ENCODE measurements at places on chromosomes 6 and 20.
A peak's percentile ranks its signal among the peaks of the same experiment; 100 is the strongest.

GRCh38 chr6:163956571-163957407, 542.3 kb downstream of the QKI start:
- no peak for DNase-seq

GRCh38 chr6:125818225-125818657, 27.5 kb downstream of the NCOA7 start:
- DNase-seq = no peak

- no peak for DNase-seq
Measured at GRCh38 chr6:45654673-45655072, 276.9 kb upstream of the SUPT3H start.

- DNase-seq = no peak
Measured at GRCh38 chr20:37362821-37363220, 16.9 kb downstream of the SRC start.

- DNase-seq = no peak
Measured at GRCh38 chr20:49832632-49833327, 20.2 kb downstream of the SLC9A8 start.

DNA sequence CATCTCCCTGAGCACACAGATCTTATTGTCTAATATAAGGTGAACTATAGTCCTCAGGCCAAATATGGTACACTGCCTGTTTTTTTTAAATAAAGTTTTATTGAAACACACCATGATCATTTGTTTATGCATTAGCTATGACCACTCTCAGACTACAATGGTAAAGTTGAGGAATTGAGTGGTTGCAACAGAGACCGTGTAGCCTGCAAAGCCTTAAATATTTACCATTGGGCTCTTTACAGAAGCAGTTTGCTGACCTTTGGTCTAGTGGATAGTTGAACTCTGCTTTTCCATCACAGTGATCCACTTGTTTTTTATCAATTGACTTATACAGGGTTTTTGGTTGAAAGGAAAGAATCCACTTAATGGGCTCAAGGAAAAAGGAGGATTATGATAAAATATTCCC, 27.3 kb upstream of the METTL24 start:
- no peak for DNase-seq

GRCh38 chr6:64789476-64789875, 917.5 kb downstream of the EYS start:
- no peak for DNase-seq

- no peak for DNase-seq
Measured at GRCh38 chr20:1824181-1824580, 71.0 kb upstream of the SIRPA start.

- DNase-seq = no peak
Measured at GRCh38 chr6:137473598-137473997, 20.6 kb downstream of the OLIG3 start.

- no peak for DNase-seq
Measured at GRCh38 chr6:15363523-15364400, 117.9 kb downstream of the JARID2 start.

GRCh38 chr6:87099472-87099871, 4.6 kb upstream of the CGA start:
- no peak for DNase-seq

DNA sequence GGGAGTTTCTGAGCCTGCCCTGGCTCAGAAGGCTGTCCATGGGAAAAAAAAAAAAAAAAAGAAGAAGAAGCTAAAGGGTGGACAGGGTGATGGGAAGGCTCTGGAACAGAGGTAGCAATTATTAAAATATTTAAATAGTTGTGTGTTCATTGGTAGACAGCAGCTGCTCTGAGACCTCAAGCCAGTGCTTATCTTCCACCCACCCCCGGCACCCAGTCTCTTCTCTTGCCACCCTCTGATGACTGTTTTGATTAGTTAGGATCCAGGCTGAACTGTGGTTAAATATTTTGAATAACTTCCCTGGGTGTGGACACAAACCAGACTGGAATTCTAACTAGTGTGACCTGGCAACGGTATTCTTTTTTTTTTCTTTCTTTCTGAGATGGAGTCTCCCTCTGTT, 16.9 kb upstream of the SRSF3 start:
- no peak for DNase-seq

DNA sequence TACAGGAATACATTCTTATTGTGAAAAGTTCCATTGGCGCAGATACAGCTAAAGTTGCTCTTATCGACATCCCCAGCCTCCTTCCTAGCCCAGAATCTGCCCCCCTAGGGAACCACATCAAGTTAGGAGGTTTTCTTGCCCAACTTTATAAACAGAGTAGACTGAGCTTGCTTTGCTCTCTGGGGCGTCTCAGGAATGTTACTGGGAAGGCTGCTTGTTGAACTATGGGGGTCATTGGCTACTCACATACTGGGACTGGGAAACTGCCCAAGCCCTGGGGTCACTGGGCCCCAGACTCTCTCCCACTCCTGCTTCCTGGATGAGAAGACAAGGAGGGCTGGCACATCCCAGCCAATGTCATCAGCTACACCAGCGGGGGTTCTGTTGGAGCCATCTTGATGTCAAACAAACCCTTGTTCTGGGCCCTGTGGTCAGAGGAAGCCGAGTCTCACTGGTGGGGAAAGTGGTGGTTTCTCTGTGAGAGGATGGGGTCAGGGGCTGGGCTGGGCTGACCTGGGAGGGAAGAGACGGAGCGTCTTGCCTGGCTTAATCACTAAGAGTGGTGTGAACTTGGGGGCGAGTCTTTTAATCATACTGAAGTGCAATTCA, 26.0 kb downstream of the BPIFB4 start:
- DNase-seq = no peak

DNA sequence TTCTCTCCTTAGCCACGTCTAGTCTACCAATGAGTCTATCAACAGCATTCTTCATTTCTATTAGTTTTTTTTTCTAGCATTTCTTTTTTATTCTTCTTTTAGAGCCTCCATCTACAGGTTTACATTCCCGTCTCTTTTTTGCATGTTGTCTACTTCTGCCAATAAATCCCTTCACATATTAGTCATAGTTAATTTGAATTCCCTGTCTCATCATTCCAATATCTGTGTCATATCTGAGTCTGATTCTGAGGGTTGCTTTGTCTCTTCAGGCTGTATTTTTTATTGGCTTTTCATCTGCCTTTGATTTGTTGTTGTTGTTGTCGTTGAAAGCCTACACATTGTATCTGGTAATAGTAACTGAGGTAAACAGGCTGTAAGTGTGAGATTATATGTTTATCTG, 104.6 kb downstream of the HMGCLL1 start:
- no peak for DNase-seq

DNA sequence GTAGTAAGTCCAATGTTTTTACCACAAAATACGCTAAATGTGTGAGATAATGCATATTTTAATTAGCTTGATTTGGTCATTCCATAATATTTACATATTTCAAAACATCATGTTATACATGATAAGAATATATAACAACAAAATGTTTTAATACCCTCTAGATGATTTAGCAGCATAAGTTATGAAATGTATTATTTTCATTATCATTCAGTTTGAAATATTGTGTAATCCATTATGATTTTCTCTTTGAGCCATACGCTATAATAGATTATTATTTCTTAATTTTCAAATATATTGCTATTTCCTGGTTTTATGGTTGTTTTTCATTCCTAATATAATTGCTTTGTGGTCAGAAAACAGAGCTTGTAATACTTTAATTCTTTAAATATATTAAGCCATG, 163.3 kb upstream of the KCNQ5 start:
- no peak for DNase-seq

GRCh38 chr20:41259309-41259708, 58.2 kb downstream of the ZHX3 start:
- no peak for DNase-seq

DNA sequence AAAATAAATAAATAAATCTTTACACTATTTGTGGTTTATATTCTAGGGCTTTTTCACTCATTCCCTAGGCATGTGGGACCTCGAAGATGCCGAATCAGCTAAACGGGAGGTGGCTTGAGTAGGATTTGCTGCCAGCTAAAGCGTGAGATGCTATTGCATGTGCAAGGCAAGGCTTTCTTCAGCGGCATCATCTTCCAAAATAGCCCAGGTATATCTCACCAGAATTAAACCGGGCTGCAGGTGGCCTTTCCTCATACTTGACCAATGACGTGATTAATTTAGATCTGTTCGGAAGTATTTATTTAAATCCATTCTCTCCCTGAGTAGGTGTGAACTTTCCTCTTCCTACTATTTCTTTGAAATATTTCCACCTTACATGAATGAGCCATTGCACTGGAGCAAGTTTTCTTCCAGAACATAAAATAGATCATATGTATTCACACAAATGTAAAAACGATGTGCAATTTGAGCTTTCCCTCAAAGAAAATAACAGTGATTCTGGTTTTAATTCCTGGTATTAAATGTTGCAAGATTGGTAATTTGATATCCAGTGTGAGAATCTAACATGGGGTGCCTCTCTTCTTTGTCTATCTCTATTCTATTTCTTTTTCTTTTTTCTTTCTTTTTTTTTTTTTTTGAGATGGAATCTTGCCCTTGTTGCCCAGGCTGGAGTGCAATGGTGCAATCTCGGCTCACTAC, 24.3 kb upstream of the ZNF217 start:
- no peak for DNase-seq

DNA sequence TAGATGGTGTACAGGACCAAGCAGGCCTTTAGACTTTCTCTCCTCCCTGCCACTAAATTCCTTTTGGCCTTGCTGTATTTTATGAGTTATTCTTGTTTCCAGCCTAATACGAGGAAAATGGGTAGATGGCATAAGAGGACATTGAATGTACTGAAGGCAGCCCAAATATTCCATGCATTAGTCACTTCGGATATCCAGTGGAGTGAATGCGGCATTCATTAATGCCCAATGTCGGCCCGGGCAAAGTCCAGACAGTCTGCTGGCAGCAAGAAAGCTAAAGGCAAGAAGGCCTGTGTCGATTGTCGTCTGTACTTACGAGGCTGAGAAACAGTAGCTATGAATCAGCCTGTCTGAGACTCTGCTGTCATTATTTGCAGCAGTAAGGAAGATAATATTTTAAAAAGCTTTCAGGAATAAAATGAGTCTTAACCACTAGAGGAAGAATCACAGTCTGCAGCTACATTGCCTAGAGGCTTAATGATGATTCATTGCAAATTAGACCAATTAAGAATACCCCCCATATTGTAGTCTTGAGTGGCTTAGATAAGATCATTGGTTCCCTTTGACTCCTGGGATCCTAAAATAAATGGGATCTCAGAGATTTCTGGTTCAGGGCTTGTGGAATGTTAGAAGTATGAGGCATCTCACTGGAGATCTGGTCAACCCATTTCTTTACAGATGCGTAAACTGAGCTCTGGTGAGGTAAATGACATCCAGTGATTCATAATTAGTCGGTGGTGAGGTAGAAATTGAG, 534.1 kb upstream of the JAG1 start:
- DNase-seq = no peak

- DNase-seq = peak; percentile 36
Measured at GRCh38 chr6:149723771-149724417, 6.0 kb upstream of the LATS1 start.

- DNase-seq = no peak
Measured at GRCh38 chr6:1325461-1326309, 13.8 kb downstream of the FOXQ1 start.

- peak; percentile 77 for DNase-seq
Measured at GRCh38 chr6:158086504-158087223, 81.4 kb downstream of the SERAC1 start.

GRCh38 chr6:3196770-3197169, 30.7 kb downstream of the TUBB2B start:
- no peak for DNase-seq

DNA sequence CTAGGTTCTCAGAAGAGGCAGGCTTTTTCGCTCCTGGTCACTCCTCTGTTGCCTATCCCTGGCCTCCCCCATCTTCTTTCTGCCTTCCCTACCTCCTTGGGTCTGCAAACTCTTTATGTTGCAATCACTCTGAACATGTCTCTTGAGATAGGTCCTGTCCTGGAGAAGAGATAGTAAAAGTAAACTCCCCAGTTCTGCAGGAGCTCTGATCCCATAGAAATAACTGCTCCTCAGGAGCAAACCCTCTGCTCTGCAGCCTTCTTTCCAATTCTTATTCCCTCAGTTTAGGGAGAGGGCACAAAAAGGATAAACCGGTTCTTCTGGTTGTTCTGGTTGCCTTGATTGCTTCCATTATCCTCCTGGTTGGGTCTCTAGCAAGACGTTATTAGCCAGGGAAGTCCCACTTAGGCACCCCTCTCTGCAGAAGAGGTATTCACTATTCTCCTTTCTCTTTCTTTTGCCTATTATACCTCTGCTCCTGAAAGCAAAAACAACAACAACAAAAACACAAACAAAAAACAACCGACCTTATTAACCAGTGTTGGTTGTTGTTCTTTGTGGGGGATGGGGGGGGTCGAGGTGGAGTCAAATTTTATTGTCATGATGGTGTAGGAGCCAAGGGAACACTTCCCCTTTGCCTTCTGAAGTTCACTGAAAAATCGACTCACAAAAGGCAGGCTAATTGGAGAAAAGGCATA, 973 bp downstream of the TRIM38 start:
- DNase-seq = no peak

GRCh38 chr20:24679448-24680047, 210.1 kb downstream of the SYNDIG1 start:
- no peak for DNase-seq

DNA sequence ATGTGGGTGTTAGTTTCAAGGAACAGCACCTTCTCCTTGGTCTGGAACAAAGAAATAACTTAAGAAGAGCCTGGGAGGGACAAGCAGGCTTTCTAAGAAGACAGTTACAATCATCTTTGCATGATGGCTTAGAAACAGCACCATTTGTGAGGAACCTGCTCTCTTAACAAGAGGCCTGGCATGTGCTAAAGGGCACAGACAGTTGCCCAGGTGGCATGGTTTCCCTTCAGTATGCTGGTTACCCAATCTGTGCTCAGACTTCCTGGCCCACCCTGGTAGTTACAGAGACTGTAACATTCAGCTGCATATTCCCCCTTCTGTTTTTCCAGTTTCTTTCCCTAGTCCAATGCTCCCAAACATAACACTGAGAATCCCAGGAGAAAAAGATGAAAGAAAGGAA, 84.0 kb downstream of the CHD6 start:
- DNase-seq = no peak

GRCh38 chr6:1820714-1821113, 211.0 kb downstream of the FOXC1 start:
- DNase-seq = no peak

All from smooth muscle cell of the brain vasculature (primary cell).